NCI-H2227 treated with DMSO at 0.1 percent for 48 hours (cell line): ENCODE measurements at places on chromosomes 6 and 20.

DNA sequence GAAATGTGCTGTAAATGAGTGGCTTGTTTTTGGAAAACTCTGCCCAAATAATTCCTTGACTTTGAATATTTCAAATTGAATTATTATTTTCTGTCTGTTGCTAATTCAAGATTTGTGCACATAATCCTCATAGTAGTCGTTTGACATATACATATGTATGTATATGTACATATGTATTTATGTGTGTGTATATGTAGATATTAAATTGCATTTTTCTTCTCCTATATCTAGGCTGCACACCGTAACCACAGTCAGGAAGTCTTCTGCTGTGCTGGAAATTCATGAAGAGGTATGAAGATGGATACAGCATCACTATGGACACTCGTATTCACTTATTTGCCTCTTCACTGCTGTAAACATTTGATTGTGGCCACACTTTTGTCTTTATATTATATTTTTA, 29.6 kb downstream of the OPN5 start:
- no peak for DNase-seq

DNA sequence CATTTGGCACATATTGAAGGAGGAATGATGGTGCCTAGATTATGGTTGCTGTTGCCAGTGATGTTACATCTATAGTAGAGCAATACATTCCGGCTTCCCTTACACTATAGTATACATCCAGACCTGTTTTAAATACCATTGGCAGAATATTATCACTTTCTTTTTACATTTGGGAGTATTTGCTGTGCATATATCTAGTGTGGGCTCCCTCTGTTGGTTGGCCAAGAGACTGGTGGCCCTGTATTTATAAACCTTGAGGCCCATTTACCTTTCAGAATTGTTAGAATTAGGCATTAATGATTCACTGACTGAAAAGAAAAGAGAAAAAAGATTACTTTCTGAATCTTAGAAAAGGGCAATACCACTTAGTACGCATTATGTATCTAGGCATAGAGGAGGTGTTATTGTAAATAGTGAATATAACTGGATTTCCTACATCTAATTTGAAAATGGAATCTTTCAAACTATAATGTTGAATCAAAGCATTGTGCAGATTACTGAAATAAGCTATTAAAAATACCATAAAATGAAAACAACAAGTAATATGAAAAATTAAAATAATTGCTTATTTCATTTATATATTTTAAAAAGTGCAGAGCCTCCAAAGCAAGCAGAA, 628.8 kb upstream of the MAN1A1 start:
- DNase-seq = no peak

DNA sequence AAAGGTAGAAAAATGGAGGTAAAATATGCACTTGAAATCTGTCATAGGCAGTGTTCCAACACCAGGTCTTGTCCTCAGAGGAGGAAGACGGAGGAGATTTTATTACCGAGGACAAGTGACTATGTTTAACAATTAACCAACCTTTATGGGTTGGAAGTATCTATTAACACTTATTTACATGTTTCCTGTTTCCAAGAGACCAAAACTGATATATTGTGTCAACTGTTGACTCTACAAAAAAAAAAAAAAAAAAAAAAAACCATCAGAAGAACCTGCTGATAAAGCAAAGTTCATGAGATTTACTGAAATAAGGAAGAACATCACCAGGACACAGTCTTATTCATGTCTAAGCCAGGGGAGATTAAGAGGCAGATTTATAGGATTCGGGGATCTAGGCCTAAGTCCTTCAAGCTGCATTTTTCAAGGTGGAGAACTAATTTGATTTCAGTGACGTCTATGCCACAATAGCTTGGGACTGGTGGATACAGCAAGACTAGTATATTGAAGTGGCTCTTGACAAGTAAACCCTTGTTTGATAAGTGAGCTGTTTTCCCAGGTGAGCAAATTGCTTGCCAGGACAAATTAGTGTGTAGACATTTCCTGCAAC, 126.6 kb upstream of the NAA20 start:
- no peak for DNase-seq

GRCh38 chr6:71808865-71809264, 77.5 kb upstream of the RIMS1 start:
- no peak for DNase-seq

DNA sequence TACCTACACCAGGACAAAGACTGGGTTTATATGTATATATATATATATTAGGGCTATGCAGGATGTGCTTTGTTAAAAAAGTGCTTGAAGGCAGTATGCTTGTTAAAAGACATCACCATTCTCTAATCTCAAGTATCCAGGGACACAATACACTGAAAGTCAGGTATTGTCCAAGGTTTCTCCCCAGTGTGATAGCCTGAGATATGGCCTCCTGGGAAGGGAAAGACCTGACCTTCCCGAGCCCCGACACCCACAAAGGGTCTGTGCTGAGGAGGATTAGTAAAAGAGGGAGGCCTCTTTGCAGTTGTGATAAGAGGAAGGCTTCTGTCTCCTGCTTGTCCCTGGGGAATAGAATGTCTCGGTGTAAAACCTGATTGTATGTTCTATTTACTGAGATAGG, 156.9 kb downstream of the GPX5 start:
- DNase-seq = no peak

DNA sequence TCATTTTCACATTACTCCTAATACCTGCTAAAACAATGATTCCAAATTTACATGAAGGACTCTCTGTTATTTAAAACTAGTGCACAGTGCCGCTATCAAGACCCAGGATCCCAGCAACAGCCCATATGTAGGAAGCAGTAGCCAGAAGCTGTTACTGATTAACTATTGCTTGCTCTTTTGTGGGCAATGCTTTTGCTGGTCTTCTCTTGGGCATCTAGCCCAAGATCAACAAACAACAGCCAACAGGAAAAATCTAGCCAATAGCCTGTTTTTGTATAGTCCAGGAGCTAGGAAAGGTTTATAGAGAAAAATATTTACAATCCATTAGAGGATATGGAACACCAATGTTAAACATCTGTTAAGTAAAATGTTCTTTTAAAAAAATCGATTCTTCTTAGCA, 22.1 kb upstream of the TENT5A start:
- DNase-seq = no peak

DNA sequence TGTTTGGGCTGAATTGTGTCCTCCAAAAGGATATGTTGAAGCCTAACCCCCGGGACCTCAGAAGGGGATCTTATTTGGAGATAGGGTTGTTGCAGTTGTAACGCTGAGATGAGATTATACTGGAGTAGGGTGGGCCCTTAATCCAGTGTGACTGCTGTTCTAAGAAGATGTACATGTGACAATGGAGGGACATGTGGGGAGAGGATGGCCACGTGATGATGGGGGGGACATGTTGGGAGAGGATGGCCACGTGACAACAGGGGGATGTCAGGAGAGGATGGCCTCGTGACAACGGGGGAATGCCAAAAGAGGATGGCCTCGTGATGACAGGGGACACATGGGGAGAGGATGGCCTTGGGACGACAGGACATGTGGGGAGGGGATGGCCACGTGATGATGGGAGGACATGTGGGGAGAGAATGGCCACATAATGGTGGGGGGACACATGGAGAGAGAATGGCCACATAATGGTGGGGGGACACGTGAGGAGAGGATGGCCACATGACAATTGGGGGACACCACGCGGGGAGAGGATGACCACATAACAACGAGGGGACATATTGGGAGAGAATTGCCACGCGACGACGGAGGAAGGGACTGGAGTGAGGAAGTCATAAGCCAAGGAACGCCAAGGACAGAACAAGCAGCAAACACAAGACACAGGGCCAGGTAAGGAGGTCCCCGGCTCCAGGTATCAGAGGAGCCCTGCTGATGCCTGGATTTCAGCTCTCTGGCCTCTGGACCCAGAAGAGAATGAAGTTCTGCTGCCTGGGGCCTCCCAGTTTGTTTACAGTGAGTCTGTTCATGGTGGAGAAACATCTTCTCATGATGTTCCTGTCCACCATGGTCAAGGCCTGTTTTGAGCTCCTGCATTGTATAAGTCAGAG, 29.2 kb downstream of the SYNJ2 start:
- DNase-seq = no peak

DNA sequence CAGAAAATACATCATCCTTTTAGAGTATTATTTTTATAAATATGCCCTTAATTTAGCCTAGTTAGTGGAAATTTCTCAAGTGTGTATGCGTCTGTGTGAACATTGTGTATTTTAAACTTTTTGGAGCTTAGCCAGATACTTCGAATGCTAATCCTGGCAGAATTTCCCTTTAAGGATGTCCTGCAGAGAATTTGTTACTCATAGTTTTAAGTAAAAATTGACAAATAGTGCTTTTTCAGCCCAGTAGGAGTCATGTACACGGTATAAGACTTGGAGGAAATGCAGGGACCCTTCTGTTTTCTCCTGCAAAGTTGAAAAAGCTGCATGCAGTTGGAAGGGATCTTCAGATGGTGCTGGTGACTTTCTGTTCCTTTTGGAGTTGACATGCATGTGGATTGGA, at the start of gene FHL5:
TSS of gene FHL5 (plus strand) at position 243 of the 400 bp plus-strand sequence. CDS start 40,486 bp downstream, outside the sequence.
- no peak for DNase-seq

DNA sequence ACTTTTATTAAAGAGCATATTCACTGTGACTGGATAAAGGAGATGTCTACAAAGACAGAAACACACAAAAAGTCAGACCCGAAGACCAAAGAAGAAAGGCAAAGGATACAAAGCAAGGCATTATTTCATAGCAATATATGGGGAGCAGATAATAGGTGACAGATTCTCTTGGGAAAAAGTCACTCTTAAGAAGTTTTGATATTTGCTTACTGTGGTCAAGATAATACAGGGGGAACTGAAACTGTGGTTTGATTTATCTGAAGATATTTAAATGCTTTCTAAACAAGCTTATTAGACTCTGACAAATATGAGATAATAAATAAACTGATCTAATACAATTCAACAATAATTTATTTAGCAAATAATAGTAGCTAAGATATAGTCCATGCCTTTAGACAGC, 14.7 kb downstream of the CYP39A1 start:
- no peak for DNase-seq

- peak; percentile 23 for DNase-seq
Observed at GRCh38 chr20:665276-665675, 10.3 kb downstream of the SCRT2 start.

DNA sequence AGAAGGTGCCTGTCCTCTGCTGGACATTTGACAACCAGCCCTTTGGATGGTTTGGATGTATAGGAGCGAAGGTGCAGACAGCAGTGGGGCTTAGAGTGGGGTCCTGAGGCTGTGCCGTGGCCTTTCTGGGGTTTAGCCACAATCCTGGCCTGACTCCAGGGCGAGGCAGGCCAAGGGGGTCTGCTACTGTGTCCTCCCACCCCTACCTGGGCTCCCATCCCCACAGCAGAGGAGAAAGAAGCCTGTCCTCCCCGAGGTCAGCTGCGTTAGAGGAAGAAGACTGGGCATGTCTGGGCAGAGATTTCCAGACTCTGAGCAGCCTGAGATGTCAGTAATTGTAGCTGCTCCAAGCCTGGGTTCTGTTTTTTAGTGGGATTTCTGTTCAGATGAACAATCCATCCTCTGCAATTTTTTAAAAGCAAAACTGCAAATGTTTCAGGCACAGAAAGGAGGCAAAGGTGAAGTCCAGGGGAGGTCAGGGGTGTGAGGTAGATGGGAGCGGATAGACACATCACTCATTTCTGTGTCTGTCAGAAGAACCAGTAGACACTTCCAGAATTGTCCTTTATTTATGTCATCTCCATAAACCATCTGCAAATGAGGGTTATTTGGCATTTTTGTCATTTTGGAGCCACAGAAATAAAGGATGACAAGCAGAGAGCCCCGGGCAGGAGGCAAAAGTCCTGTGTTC, 1.3 kb upstream of the CDKN1A start:
- DNase-seq = peak; percentile 15

- no peak for DNase-seq
Observed at GRCh38 chr6:148713921-148714320, 32.9 kb upstream of the UST start.

GRCh38 chr20:60986506-60987156, 265.4 kb upstream of the CDH4 start:
- no peak for DNase-seq

DNA sequence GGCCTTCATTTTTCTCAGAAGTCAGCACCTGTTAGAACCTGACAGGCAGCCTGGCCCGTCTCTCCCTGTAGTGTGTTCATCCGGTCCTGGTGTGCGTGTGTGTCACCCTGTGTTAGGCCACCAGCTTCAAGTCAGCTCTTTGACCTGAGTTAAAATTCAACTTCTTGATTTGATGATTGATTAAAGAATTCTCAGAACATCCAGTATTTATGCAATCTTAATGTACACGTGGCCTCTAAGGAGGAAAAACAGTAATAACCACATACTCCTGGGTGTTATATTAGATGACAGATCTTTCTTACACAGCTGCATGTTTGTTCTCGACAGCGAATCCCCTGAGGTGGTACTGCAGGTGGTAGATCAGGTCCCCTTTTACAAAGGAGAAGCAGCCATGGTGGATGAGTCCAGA, 19.1 kb upstream of the TMEM217 start:
- no peak for DNase-seq

DNA sequence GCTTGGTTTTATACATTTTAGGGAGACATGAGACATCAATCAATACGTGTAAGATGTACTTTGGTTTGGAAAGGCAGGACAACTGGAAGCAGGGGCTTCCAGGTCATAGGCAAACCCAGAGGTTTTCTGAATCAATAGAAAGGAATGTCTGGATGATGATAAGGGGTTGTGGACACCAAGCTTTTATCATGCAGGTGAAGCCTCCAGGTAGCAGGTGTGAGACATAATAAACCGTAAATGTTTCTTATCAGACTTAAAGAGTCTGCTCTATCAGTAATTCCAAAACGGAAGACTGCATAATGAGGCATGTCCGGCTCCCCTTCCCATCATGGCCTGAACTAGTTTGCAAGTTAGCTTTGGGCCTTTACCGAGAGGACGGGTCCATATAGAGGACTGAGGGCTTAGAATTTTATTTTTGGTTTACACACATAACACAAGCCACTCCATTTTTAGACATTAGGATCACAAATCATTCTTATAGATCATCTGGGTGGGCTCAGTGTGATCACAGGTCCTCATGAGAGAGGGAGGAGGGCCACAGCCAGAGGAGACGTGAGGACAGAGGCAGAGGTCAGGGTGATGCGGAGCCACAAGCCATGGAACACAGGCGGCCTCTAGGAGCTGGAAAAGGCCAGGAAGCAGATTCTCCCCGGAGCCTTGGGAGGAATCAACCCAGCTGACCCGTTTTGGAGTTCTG, 10.7 kb upstream of the SERPINB9 start:
- DNase-seq = no peak
